ENCODE measurements at places on chromosomes 13 and 19. TPM values are rescaled to one million over a fixed set of nuclear protein-coding genes. Genes with fewer than 3 reads are reported as not detected.

The GJA3 gene
- total RNA-seq = 0.17 TPM

GRCh38 chr13:96481482-96481881 is 391.6 kb downstream of the HS6ST3 start:
- DNase-seq = no peak

DNA sequence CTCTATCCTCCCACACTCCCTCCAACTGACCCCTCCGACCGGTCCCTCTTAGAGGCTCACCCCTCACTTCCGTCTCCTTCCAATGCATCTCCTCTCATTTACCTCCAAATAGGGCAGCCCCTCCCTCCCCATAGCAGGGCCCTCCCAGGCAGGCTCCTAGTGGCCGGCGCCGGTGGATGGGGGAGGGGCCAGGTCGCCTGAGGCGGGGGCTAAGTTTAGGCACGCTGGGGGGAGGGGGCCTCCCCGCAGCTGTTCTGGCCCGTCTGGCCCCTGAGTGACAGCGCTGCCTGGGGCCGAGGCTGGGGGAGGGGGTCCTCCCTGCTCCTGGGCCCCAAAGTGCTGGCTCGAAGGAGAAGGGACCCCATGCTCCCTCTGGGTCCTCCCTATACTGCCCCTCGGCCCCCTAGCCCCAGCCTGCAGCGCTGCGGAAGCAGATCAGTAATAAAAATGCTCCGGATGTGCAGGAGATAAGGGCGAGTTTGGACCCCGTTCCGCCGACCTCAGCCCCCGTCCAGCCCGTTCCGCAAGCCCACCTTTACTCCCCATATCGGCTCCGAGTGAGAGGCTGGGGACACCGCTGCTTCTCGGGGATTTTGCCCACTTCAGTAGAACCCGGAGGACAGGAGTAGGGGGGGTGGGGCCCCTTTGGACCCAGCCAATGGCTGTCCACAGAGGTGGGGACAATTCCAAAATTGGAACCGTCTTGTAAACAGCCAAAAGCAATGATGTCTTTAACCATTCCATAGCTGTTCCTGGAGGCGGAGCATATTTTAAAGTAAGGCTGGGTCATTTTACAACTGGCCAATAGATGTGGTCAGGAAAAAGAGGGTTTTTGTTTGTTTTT is 4.0 kb downstream of the RTN2 start:
- peak; percentile 84 for DNase-seq

DNA sequence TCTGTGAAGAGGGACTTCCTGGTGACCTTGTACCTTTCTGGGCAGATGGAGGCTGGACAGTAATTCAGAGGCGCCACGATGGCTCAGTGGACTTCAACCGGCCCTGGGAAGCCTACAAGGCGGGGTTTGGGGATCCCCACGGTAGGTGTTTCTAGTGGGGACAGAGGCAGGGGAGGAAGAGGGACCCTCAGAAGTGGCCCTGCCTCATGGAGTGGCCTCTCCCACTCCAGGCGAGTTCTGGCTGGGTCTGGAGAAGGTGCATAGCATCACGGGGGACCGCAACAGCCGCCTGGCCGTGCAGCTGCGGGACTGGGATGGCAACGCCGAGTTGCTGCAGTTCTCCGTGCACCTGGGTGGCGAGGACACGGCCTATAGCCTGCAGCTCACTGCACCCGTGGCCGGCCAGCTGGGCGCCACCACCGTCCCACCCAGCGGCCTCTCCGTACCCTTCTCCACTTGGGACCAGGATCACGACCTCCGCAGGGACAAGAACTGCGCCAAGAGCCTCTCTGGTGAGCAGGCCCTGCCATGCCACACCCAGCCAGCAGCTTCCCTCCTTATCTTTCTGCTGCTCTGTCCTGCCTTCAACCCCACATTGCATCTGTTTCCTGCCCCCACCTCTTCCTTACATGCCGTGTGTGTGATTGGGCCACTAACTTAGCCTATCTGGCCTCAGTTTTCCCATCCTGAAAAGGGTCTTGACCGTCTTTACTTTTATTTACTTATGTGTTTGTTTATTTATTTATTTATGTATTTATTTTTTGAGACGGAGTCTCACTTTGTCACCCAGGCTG is 7.3 kb downstream of the ANGPTL4 start:
- DNase-seq = no peak

The ZNF677 gene
- total RNA-seq = 85.7 TPM

GRCh38 chr19:33492090-33492489 is 29.5 kb downstream of the PEPD start:
- DNase-seq = no peak

DNA sequence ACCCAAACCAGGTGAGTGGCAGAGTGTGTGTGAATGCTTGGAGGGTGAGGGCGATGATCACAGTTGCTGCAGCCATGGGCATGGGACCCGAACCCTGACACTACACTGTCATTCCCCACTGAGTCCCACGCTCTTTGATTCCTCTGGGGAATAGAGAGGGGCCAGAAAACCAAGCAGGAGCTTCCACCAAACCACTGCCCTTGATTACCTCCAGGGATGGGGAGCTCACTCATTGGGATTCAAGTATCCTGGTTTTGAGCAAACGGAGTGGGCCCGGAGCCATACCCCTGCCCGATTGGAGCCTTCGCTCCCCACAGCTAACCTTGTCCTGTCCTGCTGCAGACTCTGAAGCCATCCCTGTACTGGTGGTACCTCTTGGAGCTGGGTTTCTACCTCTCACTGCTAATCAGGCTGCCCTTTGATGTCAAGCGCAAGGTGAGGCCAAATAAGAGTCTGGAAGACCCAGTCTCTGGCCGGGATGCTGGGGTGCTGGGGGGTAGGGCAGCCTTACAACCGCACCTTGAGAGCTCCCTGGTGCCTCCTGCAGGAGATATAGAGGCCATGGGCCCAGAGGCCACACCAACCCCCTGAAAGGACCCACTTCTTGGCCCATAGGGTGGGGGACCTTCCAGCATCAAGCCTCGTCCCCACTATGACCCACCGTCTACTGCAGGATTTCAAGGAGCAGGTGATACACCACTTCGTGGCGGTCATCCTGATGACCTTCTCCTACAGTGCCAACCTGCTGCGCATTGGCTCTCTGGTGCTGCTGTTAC is 47.3 kb downstream of the CERS4 start:
- DNase-seq = no peak

DNA sequence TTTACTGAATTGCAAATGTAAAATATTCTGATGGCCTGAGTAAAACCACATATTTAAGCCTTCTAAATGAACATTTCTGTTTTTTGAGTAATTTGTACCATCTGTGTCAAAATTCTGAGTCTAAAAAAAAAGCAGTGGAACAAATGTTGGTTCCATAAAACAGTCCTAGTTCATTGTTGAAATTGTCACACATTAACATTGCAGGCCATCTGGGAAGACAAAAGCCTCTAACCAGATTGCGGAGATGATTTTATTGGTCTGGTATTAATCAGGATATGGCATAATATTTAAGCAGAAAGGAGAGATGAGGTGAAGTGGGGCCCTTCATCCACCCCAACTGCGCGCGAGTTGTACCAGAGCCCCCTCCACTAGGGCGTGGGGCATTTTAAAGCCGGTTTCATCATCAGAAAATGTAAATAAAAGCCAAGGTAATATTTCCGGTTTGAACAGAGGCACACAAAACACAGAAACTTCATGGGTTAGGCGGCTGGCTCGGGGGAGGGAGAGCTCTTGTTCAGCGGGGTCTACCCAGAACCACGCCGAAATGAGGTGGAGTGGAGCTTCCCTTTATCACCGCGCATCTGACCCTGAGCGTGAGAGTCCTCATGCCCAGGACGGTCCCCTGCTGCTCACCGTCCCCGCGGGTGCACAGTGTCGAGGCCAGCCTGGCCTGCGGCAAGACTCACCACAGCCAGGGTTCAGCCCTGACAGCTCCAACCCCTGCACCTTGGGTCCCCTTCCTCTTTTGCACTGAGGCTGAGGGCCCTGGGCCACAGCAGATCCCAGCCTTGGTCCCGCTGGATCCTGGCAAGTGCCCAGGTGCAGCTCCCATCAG is 169.2 kb downstream of the URI1 start:
- no peak for DNase-seq

DNA sequence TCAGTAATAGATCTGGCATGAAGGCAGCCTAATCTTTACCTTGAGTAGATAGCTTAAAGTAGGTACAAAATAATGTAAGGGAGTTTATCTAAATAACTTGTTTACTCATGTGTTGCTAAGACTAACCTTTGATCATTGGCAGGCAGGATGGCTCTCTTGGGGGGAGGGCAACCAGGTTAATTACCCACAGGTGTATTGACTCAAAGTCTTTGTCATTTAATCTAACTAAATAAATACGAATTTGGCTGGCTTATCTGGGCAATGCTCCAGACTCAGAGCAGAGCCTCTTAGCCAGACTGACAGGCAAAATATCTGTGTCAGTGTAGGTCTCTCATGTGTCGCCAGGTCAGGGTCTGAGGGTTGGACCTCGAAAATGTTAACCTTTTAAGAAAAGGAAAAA is 283.4 kb upstream of the KLHL1 start:
- DNase-seq = no peak

DNA sequence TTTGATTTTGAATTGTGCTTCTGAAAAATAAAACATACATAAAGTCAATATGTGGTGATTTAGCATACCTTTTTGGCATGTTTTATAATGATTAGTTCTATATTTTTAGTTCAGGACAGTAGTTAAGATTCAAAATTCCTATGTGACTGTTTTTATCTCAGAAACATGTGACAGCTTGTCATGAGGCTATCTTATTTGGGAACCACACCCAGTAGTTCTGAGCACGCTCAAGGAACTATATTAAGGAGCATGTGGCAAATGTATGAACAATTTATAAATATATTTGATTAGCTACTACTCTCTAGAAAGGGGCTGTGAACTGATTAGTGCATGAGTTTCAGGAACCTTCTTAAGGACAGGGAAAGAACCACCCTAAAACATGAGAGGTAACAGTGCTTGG is 38.8 kb downstream of the FGF9 start:
- no peak for DNase-seq

GRCh38 chr13:39051157-39051556 is 12.9 kb downstream of the NHLRC3 start:
- peak; percentile 65 for DNase-seq

- peak; percentile 38 for DNase-seq
Measured at GRCh38 chr13:35165205-35165604, 223.1 kb downstream of the NBEA start.

The CLDND2 gene
- not detected for total RNA-seq

The GPR18 gene
- not detected for total RNA-seq

GRCh38 chr19:16899566-16900075 is 10.8 kb downstream of the F2RL3 start:
- DNase-seq = peak; percentile 62

DNA sequence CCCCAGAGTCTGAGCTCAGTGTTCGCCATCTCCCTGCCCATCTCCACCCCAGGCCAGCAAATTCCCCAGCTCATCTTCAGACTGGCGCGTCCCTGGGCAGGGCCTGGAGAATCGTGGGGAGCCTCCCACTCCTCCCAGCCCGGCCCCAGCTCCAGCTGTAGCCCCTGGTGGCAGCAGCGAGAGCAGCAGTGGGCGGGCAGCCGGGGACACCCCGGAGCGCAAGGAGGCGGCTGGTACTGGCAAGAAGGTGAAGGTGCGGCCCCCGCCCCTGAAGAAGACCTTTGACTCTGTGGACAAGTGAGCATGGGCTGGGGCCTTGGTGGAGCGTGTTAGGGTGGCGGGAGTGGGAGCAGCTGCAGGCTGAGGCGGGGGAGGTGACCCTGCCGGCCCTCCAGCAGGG is 8.4 kb upstream of the PRR19 start:
- peak; percentile 29 for DNase-seq

- no peak for DNase-seq
Measured at GRCh38 chr19:54268936-54269335, 11.9 kb upstream of the LILRB5 start.

The CD70 gene
- not detected for total RNA-seq

DNA sequence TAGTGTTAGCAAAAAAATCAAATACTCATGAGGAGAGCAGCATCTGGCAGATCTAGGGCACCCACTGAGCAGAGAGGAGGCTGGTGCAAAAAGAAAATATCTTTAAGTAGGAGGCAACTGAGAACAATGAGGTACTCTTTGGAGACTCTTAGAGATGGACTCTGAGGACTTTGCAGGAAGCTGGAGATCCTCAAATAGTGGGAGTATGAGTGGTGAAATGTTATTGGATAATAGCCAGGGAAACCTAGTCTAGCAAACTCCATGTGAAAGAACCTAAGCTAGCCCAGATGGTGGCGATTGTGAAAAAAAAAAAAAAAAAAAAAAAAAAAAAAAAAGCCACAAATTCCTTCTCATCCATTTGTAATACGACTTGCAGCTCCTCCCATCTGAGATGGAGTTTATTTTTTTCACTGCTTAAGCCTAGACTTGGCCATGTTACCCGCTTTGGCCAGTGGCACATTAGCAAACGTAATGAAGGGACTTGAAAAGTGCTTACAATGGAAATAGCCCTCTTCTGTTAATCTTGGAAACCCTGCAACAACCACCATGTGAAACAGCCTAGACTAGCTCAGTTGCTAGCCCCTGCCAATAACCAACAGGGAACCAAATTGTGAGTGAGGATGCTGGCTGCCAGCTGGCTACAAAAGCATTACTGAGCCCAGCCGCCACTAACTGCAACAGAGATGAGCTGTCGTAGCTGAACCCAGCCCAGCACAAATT is 476.2 kb downstream of the KLF12 start:
- no peak for DNase-seq

The KLF1 gene
- total RNA-seq = 0.64 TPM

The C19orf38 gene
- 0.62 TPM for total RNA-seq
